ENCODE measurements at places on chromosomes 12 and 14. TPM values are rescaled to one million over a fixed set of nuclear protein-coding genes. Genes with fewer than 3 reads are reported as not detected.

DNA sequence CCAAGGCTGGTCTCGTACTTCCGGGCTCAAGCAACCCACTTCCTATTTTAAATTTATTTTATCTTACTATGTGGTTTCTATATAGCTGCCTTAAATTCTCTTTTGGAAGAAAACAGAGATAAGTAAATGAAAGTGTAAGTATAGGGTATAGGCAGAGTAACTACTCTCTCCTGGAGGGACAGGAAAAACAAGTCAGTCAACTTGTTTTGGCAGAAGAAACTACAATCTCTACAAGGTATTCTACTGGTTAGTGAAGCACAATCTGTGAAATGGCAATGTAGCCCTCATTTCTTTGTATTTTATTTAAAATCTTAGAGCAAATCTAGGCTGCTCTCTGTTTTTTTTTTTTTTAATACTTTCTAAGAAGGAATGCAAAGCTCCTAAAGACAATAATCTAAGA lies 55.4 kb downstream of the UBR7 start:
- DNase-seq = no peak

DNA sequence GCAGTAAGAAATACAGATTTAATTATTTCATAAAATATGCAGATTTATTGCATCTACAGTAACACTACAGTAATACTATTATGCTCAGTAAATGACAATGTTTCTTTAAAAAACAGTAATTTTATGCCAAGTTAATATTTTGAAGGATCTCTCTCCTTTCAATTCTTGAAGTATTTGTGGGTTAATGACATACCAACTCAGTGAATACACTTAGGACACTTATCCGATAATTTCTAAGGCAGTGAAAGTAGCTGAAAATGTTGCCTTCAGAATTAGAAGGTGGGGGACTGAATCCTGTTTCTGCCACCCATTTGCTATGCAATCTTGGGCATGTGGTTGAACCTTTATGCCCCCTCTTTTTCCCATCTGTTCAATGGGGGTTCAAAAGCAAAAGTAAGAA lies 24.8 kb upstream of the IFNG-AS1 start:
- DNase-seq = no peak

DNA sequence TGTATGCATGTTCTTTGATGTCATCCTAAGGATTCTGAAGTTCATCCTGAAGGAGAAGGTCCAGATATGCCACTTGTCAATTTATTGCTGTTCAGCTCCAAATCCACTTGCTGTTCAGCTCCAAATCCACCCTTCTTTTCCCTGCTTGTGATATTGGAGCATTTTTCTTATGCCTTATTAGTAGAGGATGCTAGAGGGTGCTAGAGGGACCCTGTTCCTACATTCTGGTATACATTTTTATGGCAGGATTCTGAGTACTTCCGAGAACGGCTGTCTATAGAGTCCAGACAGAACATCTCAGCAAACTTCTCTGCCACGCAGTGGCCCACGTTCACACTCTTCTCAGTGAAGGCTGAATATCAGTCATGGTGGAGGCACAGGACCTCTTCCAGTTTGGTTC lies 406.7 kb downstream of the NOVA1 start:
- no peak for DNase-seq

DNA sequence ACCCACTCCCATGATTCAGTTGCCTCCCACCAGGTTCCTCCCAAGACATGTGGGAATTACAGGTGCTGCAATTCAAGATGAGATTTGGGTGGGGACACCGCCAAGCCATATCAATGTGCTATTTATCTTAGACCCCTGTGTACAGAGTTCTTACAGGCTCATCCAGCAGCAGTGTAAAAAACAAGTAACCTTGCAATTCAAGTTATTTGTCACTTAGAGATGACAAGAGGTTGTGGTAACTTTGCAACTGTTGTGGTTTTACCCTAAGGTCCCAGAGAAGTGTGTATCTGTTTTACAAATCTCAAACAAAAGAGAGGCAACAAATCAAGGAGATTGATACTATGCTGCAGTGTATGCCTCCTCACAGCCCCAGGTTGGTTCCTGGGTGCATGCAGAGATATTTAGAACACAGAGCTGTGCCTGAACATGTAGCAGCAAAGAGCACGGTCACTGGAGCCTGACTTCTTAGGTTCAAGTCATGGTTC lies 11.5 kb upstream of the HELB start:
- no peak for DNase-seq

GRCh38 chr14:57865403-57866198 lies at the start of gene SLC35F4:
SLC35F4 (minus strand) TSS chr14:57866092.
- no peak for DNase-seq

- no peak for DNase-seq
These were observed 3.0 kb downstream of the ERO1A start for GRCh38 chr14:52692248-52692962.

DNA sequence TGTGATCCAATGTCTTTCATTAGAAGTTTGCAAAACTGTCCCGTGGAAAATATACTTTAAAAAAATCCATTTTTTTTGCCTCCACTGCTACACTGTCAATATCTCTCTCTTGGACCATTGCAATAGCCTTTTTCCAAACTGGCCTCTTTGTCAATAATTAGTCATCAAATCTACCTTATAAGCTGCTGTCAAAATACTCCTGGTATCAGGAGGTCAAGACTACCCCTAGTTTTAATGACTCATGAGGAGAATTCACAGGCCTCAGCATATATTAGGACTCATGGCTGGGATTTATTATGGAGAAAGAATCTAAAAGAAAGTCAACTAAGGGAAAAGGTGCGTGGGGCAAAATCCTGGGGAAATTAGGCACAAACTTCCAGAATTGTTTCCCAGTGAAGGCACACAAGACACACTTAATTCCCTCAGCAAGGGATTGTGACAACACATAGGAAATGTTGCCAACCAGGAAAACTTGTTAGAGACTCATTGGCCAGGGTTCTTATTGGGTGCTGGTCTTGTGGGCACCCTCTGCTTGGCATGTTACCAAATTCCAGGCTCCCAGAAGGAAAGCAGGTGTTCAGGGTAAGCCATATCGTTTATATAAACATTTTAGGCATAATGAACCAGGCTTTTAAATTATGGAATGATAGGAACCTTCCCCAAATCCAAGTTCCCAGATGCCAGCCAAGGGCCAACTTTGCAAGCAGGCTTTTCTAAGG lies 56.1 kb downstream of the TMEM117 start:
- no peak for DNase-seq

SOAT2 gene
- 0.52 TPM for total RNA-seq

NAV3 gene
- 111 TPM for total RNA-seq

GLS2 gene
- total RNA-seq = 2.4 TPM

Data from spleen (tissue), 13 donors.